Activated CD8-positive, alpha-beta memory T cell treated with anti-CD3 and anti-CD28 coated beads for 24 hours (primary cell): ENCODE measurements at places on chromosomes 12 and 14.

DNA sequence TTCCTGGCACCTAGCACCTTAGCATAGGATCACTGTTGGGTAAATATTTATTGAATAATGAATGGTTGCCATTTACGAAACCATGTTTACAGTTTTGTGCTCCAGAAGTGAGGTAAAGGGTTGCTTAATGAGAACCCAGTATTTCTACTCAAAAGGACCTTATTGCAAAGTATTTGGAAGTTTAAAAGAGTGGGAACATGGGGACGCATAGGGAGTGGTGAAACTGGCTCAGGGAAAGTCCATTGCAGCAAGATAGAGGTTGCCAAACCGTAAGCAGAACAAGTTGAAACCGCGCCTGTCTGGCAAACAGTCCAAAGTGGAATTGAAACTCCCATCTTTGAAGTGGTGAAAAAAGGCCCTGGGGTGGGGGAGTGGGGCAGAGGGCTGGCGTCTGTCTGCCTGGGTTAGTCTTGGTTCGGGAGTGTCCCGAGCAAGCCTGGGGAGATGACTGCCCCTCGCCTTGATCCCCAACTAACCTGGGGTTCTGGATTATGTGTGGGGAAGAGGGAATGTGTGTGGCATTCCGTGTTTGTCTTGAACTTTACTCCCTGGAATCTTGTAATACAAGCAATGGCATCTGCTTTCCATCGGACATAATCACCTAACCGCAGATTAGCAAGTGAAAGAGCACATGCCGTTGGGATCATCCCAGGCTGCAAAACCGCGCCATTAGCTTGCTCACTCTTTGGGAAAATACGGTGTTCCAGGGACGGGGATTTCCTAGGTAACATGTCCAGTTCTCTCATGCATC lies 7.2 kb downstream of the ALDH2 start:
- DNase-seq, result no peak

DNA sequence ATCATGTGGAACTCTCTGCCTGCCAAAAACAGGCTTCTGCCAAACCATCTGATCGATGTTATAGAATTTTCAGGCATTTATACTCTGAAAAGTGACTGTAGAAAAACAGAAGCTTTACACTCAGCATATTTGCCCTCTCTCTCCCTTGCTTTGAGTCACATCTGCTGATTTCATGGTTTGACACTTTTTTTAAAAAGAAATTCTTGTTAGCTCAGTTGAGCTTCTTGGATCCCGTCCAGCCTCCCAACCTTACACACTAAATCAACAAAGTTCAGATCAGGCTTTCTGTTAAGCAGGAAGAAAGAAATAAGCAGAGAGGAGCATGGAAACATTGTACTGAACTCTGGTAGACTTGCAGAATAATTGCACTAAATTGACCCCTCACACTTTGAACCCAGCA lies 193.6 kb upstream of the SEL1L start:
- no peak for DNase-seq

- DNase-seq, result no peak
These were observed 46.8 kb downstream of the ATP2B1 start for GRCh38 chr12:89661706-89662330.

GRCh38 chr14:100816286-100816949 lies 9.5 kb upstream of the MEG3 start:
- no peak for DNase-seq

DNA sequence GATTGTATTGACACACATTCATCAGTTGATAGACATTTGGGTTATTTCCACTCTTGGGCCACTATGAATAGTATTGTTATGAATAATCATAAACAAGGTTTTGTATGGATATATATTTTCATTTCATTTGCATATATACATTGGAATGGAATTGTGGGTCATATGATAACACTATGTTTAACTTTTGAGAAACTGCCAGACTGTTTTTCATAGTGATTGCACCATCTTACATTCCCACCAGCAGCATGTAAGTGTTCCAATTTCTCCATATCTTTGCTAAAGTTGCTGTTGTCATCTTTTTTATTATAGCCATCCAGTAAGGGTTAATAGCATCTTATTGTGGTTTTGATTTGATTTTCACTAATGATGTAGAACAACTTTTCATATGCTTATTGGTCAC lies 198.5 kb upstream of the PPFIA2 start:
- no peak for DNase-seq
